Nephron progenitor cell (in vitro differentiated cells): ENCODE measurements at places on chromosomes 2 and 18.

DNA sequence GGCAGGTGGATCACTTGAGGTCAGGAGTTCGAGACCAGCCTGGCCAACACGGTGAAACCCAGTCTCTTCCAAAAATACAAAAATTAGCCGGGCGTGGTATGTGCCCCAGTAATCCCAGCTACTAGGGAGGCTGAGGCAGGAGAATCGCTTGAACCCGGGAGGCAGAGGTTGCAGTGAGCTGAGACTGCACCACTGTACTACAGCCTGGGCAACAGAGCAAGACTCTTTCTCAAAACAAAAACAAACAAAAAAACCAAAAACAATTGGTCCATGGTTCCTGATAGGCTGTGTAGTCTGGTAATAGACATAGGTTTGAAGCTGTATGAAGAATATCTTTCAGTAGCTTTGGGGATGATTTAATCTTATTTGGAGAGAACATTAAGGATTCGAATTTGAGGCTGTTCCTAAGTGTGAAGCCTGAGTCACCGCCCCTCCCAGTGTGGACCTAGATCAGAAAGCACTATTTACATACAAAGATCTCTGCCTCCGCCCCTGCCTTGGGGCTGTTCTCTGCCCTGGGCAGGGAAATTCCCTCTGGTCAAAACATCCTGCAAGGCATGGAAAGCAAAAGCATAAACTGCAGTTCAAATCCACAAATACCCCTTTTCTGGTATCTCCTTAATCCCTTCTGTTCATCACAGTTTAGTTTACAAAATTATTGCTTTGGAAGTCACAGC, 52.8 kb upstream of the PMAIP1 start:
- no peak for DNase-seq

- no peak for DNase-seq
Observed at GRCh38 chr2:170022692-170023091, 155.3 kb upstream of the MYO3B start.

- no peak for DNase-seq
Observed at GRCh38 chr2:144334551-144334950, 185.4 kb downstream of the ZEB2 start.

- no peak for DNase-seq
Observed at GRCh38 chr2:216071111-216071851, 10.3 kb downstream of the PECR start.

GRCh38 chr2:108943751-108944150, 45.3 kb downstream of the EDAR start:
- no peak for DNase-seq

DNA sequence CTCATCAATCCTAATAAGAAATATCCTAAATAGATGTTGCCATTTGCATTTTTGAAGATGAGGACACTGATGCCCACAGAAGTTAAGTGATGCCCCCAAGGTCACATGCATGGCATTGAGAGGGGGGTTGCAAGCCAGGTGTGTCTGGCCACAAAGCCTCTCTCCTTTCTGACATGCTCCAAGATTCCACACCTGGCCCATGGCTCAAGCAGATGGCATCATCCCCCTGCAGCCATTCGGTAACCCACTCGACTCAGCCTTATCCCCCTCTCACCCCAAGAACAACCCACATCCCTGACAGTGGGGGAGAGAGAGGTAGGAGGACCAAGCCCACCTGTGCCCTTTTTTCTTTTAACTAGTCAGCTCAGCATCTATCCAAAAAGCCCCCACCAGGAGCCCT, 16.5 kb upstream of the TEX51 start:
- no peak for DNase-seq

DNA sequence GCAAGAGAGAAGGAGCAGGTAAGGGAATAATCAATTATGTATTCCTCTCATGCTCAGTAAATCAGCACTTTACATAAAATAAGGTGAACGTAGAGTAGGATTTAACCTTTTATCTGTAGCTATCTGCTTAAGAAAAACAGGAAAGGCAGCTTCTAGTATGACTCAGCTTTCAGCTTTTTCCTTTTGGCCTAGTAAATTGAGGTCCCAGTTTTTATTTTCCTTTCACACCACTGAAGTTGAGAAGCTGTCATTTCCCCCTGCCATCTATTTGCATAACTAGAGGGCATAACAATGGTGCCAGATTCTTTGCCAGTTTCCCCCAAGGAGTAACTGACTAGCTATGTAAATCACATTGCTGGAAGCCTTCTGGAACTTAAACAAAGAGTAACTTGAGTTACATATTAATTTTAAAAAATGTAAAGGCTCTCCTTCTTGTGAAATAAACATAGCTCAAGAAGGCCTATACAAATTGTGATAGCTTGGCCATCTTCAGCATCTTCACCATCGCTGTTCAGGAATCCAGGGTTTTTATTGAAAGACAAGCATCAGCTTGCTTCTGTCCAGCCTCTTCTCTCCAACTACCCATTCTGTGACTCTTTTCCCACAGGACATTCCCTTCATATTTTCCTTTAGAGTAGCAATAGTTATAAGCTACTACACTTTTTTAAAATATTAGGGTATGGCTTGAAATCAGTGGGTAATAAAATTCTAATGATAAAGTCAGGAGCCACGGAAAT, 97.0 kb downstream of the KYNU start:
- no peak for DNase-seq

DNA sequence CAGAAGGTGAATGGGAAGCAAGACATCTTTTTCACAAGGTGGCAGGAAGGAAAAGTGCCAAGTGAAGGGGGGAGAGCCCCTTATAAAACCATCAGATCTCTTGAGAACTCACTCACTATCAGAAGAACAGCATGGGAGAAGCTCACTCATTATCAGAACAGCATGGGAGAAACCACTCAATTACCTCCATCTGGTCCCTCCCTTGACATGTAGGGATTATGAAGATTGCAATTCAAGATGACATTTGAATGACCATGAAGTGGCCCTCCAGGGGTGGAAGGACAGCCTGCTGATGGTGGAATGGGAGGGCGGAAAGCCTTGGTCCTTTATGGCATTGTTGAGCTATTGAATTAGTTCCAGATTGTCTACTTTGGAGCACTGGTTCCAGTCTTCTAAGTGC, 413.0 kb upstream of the MEX3C start:
- DNase-seq: no peak

DNA sequence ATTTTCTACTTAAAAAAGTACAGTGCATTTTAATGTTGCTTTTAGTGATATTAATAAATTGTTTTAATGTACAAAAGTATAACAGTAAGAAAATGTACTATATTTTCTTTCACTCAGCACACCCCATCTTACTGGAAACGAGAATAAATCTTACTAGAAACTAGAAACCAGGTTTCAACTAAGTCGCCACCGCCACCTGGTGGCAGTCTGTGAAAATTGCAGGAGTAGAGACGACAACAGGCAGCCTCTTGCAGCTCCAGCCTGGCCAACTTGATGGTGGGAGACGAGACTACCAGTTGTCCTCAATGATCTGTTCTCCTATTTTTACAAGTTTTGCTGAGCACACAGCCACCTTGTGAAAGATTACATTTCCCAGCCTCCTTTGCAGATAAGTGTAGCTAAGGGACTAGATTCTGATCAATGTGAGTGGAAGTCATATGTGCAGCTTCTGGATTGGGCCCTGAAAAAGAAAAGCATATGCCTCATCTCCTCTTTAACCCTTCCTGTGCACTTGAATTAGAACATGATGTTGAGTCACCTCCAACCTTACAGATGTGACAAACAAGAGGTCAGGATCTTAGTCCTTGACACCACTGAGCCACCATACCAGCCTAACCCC, 8.7 kb downstream of the OTOF start:
- DNase-seq: peak; percentile 72

GRCh38 chr2:209845666-209846065, 74.0 kb downstream of the UNC80 start:
- no peak for DNase-seq

DNA sequence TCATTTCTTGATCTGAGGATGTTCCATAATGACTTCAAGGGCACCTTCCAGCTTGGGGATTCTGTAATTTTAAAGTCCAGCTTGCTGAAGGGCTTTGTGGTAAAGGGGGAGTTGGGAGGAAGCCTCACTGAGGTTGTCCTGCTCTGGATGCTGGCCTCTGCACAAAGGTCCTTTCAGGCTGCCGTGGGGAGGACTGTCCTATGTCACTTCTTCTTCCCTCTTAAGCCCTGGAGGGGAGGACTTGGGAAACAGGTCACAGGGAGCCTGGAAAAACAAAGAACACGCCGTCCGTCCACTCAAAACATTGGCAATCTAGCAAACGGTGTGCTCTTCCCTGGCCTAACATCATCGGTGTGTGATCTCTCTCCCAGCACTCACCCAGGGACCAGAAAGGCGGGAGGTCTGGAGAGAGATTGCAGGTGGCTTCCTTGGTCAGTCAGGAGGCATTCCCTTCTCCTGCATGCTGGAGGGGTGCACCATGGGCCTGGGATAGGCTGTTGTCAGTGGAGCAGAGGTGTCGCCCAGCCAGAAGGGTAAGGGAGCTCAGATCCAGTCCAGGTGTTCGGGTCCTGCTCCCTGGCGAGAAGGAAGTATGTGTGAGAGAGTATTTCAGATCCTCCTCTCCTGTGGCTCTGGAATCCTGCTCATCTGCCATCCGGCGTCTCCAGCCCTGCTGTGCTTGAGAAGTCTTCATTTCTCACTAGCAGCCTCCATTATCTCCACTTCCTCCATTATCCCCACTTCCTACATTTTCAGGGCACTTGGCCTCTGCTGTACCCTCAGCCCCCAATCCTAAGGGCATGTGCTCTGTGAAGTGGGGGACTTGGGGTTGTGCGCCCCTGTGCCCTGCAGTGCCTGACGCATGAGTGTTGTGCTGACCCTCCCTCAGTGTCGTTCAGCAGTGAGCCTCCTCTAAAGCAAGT, 20.1 kb downstream of the ASAP2 start:
- no peak for DNase-seq

GRCh38 chr18:50745945-50746344, 73.9 kb downstream of the MRO start:
- DNase-seq: no peak

DNA sequence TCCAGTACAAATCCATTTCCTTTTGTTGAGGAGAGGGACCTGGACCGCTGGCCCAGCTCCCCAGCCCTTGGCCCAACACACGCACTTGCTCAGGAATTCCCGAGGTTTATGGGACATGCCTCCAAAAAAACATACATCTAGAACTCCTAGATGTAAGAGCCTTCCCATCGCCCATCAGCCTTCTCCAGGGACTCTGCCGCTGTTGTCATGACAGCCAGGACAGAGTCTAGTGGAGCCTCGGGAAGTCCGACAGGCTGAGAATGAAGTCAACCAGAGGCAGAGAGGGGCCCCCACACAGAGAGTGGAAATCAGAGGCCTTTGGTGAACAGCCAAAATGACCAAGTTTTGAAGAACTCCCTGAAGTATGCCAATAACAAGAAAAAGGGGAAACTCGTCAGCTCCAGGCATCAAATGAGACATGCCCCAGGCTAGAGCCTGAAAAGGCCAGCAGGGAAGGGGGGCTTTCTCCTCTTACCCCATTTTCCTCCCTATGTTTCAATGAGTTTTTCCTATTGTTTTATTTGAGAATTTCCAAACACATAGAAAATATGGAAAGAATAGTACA, 43.2 kb upstream of the CAB39 start:
- DNase-seq: no peak

- DNase-seq: no peak
Observed at GRCh38 chr2:210553373-210553772, 3.0 kb upstream of the CPS1 start.

- peak; percentile 14 for DNase-seq
Observed at GRCh38 chr2:213251618-213252017, 32.6 kb upstream of the SPAG16 start.

- no peak for DNase-seq
Observed at GRCh38 chr2:75894170-75894569, 183.5 kb upstream of the GCFC2 start.

DNA sequence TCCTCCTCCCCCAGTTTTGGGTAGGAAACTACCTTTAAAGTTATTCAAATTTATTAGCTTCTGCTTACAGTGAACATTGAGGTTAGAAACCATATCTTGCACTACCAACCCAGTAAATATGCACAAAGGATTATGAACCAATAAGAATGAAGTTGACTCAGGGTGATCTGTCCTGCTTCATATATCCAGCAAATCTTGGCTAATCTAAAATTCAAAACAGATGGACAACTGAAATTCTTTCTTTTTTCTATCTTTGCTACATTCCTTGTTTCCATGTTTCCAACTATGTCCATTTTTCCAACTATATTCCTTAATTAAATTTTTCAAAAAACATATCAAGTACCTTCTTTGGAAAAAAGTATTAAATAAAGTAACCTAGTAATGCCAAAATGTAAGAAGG, 149.3 kb downstream of the FAM124B start:
- DNase-seq: no peak

DNA sequence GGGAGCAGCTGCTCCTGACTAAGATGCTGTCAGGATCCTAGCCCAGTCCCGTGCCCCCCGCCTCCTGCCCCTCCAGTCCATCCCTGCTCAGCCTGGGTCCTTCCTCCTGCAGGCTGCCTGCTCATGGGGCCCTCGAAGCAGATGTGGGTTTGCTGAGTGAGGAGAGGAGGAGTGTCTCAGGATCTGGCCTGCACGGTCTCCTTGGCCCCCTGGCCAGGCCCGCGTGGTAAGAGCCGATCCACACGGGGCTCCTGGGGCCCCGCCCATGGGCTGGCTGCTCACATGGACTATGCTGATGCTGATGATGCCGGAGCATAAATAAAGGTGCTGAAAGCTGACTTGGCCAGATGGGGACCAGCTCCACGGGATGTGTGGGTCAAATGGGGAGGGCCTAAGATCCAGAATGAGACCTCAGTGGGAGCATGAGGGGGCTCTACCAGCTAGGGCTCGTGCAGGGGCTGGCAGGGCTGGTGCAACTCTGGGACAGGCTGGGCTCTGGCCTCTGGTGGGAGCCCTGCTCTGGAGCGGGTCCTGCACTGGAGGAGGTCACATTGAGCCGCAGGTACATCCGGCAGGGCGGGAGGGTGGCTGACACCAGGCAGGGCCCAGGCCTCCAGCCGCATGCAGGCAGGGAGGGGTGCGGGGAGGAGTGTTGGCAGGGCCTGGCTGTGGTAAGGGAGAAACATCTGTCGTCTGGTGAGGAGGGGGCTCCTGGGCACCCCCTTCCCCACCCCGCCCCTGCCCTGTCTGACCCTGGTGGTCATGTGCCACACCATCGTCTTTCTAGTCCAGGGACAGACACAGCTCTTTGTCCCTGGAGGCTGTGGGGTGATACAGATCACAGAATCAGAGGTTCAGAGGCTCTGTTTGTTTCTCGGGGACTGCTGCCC, 275.3 kb upstream of the HDAC4 start:
- no peak for DNase-seq

GRCh38 chr18:63828656-63829055, 53.4 kb downstream of the SERPINB7 start:
- no peak for DNase-seq

- no peak for DNase-seq
Observed at GRCh38 chr2:95760806-95761525, 169.2 kb downstream of the TRIM43 start.

DNA sequence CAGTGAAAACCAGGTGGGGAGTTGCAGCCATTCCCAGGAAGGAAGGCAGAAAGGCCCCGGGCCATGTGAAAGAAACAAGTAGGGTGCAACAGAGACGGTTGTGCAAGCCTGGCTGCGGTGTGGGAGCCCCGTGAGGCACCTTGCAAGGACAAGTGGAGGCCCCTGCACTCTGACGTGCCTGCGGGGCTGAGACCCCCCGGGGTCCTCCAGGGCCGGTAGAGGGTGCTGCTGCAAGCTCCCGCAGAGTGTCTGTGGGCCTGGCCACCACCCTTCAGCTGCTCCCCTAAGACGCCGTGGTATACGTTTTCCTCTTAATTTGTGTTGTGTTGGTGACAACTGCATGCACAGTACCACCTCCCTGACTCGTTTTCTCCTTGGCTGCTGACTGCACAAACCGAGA, 27.4 kb upstream of the MC5R start:
- DNase-seq: no peak
